ENCODE measurements at places on chromosomes 1 and 21.

- peak; percentile 52 for DNase-seq
These were observed 386.3 kb upstream of the BEND5 start for GRCh38 chr1:49163031-49163430.

DNA sequence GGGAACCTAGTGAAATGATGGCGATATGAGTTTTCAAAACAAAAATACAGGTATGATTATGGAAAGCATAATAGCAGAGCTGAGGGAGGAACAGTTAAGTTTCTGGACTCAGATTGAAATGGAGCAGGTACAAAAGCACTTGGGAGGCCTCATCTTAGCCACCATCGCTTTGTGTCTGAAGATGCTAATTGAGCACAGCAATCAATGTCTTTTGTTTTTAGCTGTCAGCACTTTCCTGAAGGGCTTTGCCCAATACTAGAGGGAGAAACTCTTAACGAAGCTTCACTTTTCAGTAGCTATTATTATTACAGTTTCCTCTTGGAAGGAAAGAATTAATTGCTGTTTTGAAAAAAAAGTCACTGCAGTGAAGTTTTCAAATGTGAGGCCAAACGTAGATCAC lies 348.7 kb downstream of the RWDD3 start:
- DNase-seq, result no peak

DNA sequence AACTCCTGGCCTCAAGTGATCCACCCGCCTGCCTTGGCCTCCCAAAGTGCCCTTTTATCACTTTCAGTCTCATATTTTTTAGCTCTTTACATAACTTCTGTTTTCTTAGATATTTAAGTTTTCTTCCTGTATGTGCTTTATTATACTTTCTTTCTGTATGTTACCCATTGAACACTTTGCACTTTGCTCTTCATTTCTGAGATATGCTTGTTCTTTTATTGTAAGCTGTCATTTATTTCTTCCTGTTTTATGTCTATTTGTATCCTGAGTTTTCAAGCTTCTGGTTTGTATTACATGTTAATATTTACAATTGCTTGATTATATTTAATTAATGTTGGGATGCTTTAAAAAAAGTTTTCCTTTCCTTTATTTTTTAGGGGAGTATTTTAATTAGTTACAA lies 35.7 kb downstream of the ZSCAN20 start:
- no peak for DNase-seq

DNA sequence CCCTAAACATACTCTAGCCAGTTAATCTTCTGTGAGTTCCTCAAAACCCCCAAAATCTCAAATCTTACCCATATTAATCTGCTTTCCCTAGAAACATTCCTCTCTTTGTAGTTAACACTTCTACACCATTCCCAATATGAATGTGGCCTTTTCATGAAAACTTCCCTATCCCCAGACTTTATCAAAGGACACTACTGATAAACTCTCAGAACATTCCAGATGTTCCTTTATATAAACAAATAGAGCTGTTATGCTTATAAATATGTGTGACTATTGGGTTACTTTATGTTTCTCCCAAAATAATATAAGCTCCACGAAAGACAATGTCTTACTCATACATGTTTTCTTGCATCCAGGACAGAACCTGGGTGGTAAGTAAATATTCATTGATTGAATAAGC lies 205.4 kb upstream of the NFIA start:
- DNase-seq, result no peak

- no peak for DNase-seq
These were observed 119.9 kb upstream of the POU3F1 start for GRCh38 chr1:38166461-38166860.

- DNase-seq, result no peak
These were observed 466.1 kb downstream of the KCNT2 start for GRCh38 chr1:196142111-196142640.
